Right cardiac atrium (tissue), 5 donors: ENCODE measurements at places on chromosomes 6 and 20. TPM values are rescaled to one million over a fixed set of nuclear protein-coding genes. Genes with fewer than 3 reads are reported as not detected.

CLIC5 gene
- polyA plus RNA-seq, result 60.5 TPM

DNA sequence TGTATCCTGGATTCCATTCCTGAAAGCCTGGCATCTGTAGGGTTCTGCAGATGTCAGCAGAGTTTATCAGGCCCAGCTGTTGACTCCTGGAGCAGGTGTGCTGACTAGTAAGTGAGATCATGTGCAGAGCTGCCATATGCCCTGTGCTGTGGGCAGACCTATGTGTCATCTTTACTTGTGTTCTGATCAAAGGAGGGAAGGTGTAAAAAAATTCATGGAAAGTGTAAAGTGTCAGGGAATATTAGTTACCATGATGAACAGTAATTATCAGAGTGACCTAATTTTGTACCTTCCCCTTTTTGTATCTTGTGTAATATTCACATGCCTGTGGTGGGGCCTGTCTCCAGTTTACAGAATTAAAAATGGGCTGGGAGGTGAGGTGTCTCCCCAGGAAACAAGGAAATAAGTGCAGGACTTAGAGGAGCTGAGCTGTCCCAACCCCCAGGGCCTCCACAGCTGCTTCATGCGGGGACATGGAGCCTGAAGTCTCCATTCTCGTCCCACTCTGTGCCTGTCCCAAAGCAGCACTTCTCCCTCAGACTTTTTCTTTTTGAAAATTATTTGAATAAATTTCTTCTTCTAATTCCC is 148.2 kb upstream of the GGTLC1 start:
- no peak for DNase-seq

TPX2 gene
- 0.41 TPM for polyA plus RNA-seq

- peak; percentile 77 for DNase-seq
These were observed 68.4 kb downstream of the RREB1 start for GRCh38 chr6:7176208-7176607.

BTNL2 gene
- polyA plus RNA-seq, result not detected

DNA sequence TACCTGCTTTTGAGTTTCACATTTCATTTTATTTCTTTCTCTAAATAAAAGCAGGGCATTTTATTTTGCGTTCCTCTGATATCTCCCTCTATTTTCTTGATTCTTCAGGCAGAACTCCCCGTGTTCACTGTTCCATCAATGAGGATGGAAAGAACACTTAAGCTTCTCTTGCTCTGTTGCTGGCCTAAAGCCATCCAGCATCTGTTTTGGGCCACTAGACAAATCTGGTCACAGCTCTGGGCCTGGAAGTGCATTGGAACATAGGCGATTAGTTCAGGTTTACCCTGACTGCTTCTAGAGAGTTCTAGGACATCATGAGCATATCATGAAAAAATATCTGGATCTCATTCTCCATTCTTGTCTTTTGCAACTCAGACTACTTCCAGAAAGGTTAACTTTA is 611.2 kb downstream of the UTRN start:
- no peak for DNase-seq

LRRC1 gene
- polyA plus RNA-seq, result 2.3 TPM

C20orf144 gene
- 0.05 TPM for polyA plus RNA-seq

NOX3 gene
- not detected for polyA plus RNA-seq

HLA-DOA gene
- polyA plus RNA-seq, result 1.2 TPM

SLC22A7 gene
- polyA plus RNA-seq, result not detected

PCK1 gene
- 1.0 TPM for polyA plus RNA-seq

DNA sequence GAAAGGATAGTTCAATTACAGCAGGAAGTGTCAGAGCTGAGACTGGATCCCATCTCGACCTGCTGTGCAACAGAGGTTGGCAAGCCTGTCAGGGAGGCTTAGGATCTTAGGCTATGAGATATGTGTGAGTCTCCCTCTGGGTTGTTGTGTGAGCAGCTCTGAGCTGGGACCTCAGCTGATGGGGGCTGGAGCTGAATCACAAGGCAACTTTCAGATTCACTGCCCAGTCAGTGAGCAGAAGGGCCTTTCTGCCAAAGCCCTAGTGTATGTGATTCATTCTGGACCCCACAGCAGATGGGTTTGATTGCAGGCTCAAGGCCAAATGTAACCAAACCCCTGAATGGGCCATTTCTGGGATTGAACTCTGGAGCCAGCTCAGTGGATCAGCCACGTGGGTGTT is 4.5 kb downstream of the PI3 start:
- no peak for DNase-seq

CGA gene
- polyA plus RNA-seq, result 0.41 TPM

GRCh38 chr6:130966344-130966980 is 96.6 kb downstream of the EPB41L2 start:
- DNase-seq, result no peak

GRCh38 chr20:37226889-37227288 is 34.7 kb downstream of the GHRH start:
- DNase-seq, result peak; percentile 86

PPIL6 gene
- polyA plus RNA-seq, result 2.2 TPM

POM121L2 gene
- polyA plus RNA-seq, result not detected

DNA sequence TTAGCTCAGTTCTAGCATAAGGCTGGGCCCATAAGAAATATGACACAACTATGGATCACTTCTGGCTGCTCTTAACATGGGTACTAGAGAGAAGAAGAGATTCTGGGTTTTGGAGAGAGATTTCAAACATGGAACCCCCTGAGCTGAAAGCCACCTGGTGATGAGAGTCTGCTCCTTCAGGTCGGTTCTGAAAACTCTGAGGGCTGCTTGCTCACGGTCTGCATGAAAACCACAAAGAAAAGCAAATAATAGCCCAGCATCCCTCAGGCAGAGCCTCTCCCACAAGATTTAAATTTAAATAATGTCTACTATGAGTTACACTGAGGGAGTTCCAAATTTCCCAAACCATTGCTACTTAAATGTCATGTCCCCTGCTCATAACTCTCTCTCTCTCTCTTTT is 301.5 kb downstream of the BMP7 start:
- no peak for DNase-seq

PRL gene
- not detected for polyA plus RNA-seq

GRCh38 chr6:119436583-119436982 is 87.0 kb upstream of the MAN1A1 start:
- no peak for DNase-seq

- no peak for DNase-seq
These were observed 12.9 kb upstream of the TLDC2 start for GRCh38 chr20:36862857-36863668.

DNA sequence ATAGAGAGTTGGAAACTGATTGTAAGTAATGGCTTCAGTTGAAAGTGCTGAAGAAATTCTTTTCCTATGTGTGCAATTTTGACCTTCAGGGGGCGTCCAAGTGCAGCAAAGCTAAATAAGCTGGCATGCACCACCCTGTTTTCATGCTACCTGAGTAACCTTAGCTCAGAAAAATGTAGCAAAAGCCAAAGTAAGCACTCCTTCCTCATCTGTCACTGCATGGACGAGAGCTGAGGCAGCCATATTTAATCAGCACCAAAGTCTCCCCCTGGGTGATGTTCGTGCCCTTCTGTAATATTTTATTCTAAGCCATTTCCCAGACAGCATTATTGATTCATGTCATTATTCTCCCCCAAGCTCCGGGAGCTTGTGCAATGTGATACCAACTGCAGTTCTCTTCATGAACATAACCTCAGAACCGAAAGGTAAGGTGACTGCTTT is 123.1 kb downstream of the RPS12 start:
- no peak for DNase-seq

IL17F gene
- not detected for polyA plus RNA-seq

HUS1B gene
- polyA plus RNA-seq, result not detected

ADAT2 gene
- polyA plus RNA-seq, result 1.6 TPM
